CD4-positive, alpha-beta T cell treated with Interleukin-6 at 100 ng/mL for 8 hours (primary cell): ENCODE measurements at places on chromosomes 1 and 21.

DNA sequence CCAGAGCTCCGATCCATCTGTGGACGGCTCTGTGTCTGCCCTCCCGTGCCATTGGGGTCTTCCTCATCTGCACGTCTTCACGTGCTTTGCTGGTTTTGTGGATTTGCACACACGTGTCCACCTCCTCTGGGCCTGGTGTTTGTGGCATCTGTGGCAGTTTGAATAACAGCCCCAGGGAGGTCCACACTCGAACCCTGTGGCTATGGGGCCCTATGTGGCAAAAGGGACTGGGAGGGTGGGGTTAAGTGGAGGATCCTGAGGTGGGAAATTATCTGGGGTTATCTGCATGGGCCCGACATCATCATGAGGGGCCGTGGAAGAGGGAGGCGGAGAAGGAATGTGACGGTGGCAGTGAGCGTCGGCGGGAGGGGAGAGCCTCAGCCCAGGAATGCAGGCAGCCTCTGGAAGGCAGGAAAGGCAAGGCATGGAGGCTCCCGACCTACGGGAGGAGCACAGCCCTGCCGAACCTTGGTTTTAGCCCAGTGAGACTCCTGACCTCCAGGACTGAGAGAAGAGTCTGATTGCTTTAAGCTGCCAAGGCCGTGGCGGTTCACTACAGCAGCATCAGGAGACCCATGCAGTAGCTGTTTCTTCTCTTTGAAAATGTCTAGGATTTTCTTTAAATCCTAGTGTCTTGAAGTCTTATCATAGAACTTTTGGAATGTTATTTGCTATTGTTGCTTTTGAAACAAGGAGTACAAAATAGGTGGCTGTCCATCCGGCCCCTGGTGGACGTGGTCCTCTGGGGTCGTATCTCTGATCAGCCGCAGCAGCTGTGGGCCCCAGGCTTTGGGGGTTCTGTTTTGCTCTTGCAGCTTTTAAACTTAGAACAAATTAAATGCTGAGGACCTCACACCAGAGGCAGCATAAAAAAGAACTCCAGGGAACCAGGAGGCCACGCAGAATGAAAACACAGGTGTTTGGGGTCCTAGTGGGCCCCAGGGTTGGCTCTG lies 40.0 kb upstream of the LRRC3 start:
- DNase-seq: no peak

GRCh38 chr1:158830074-158830677 lies 975 bp upstream of the MNDA start:
- DNase-seq: no peak

GRCh38 chr1:54490361-54491248 lies 57.4 kb upstream of the ACOT11 start:
- no peak for DNase-seq

- DNase-seq: no peak
Observed at GRCh38 chr1:220189750-220190347, 82.4 kb downstream of the RAB3GAP2 start.

GRCh38 chr21:34807146-34807880 lies 138.5 kb downstream of the CLIC6 start:
- DNase-seq: peak; percentile 42

DNA sequence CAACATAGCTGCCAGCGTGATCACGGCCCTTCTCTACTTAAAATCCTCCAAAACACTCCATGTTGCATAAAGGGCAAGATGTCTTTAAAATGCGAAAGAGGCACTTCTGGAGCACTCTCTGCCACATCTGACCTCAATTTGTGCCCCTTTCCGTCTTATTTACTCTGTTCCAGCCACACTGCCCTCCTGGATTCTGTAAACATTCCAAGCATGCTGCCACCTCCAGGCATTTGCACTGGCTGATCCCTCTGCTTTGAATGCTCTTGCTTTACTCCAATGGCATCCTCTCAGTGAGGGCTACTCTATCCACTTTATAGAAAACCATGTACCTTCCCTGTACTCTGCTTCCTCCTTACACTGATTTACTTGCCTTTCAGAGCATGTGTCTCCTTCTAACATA lies 5.3 kb upstream of the RGS7 start:
- no peak for DNase-seq

DNA sequence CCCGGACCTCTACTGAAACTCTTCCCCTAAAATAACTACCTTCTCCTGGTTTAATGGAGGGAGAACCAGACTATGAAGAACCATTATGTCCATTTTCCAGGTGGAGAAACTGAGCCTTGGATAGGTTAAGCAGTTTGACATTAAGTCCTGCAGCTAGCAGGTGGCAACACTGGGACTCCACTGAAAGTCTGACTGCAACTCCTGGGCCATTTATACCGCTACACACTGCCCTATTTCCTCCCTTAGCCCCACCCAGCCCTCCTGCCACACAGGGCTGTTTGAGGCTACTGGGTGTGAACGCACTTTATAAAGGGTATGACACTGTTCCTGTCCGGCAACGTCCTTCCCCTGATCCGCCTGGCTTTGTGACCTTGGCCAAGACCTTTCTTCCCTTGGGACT lies 511 bp upstream of the INPP5B start:
- no peak for DNase-seq

GRCh38 chr1:35797380-35797779 lies 10.4 kb upstream of the AGO4 start:
- DNase-seq: no peak

DNA sequence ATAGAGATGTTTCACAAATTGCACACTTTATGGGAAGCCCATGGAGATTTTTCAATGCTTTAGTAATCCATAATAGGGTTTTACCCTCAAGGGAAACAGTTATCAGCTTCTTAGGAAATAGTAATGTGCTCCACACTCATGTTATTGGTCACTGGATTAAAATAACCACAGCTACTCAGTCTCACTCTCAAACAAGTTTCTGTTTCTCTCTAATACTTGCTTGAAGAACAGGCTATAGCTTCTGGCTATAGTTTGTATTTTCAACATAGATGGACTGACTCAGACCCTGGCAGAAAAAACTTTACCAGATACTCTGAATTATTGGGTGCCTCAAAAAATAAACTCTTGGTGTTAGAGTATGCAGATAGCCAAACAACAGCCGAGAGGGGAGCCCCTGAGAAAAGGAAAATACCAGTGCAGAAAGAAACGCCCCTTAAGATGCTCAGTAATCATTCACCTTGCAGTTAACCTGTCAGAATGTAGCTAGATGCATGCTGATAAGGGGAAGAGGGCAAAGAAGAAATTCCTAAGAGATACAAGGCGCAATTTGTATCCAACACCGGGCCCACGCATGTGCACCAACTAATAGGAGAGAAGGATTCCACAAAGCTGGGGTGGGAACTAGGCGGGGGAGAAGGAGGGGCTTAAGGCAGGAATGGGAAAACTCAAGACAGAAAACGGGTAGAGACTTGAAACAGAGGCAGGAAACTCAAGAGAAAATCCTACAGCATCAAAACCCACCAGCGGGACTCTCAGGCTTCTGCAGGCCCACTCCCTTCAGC lies 30.4 kb upstream of the PDE4B start:
- no peak for DNase-seq

- DNase-seq: no peak
Observed at GRCh38 chr1:20125100-20125499, 5.8 kb upstream of the PLA2G2D start.

- DNase-seq: no peak
Observed at GRCh38 chr1:1086911-1087341, 12.8 kb upstream of the RNF223 start.

DNA sequence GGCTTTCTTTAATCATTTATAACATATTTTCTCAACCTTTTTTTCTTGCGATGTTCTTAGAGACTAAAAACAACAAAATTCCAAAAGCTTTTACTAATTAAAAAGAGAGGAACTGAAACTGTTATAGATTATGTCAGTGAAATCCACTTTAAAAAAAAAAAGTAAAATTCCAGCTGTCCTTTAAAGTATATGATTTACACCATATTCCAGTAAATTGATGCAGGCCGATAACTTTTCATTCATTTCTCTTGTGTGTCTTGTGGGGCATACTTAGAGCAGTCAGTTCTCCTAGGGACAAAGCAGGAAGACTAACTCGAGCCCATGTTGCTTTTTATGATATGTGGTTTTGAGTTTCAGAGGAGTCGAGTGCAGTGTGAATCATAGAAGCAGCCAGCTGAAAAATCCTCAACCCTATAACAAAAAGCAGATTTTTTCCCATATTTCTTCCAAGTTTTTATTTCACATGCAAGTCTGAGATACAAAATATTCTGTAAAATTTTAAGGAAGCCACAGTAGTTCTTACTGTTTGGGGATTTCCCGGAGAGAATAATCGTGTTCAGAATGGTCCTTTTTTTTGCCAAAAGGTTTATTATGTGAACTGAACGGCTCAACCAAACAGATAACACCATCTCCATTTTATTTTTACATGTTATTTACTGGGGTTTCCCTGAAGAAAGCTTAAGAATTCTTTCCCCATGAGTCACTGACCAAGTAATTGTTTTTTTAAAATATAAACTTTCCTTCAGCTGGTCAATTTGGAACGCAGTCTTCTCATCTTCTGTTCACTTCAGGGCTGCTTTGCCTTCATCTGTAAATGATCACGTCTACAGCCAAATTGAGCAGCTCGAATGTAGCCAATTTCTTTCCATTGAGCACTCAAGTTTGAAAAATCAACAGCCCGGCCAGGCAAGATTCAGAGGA lies 77.0 kb upstream of the C1orf105 start:
- DNase-seq: no peak

DNA sequence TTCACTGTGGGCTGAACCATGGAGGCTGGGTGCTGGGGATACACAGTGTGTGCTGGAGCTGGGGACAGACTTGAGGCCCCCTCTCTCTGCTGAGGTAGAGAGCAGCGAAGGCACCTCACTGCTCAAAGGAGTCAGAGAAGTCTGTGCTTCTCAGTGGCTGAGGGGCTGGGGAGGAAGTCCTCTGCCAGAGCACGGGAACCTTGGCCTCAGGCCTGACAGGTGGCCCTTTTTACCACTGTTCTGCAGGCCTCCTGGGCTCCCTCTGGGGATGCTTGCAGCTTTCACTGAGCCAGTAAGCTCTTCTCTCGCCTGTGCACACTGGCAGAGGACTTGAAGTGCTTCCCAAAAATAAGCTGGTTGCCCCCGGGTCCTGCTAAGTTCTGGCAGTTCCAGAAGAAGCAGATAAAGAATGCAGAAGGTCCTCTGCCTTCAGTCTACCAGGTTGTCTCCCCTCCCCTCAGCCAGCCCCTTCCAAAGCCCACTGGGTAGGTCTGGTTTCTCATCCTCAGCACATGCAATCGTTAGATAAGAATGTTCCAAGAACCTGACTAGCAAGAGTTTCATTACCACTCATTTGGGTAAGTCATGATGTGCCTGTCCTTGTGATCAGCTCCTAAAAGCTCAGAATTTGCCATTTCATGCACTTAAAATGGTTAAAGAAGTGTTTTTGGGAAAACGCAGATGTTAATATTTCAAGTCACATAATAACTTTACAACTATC lies 53.9 kb downstream of the TENT5C start:
- DNase-seq: no peak

- DNase-seq: no peak
Observed at GRCh38 chr1:225816643-225817538, 7.0 kb downstream of the EPHX1 start.

- no peak for DNase-seq
Observed at GRCh38 chr1:160806109-160806665, 10.2 kb downstream of the LY9 start.

GRCh38 chr1:57091642-57092041 lies 125.8 kb upstream of the C8B start:
- DNase-seq: no peak

- no peak for DNase-seq
Observed at GRCh38 chr1:2587071-2587859, 688 bp downstream of the PRXL2B start.

DNA sequence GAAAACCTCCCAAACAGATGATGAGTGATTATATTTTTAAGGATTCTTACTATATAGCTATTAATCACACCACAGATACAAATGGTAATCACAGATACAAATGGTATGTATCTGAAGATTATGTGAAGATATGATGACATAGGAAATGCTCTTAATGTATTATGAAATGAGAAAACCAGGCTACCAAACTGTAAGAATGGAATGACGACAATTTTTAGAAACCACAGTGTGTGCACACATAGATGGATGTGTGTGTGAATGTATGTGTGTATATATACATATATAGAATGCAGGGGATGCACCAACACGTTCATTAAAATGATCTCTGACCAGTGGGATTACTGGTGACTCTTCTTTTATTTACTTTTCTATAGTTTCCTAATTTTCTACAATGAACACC lies 21.5 kb upstream of the ENAH start:
- DNase-seq: no peak

- no peak for DNase-seq
Observed at GRCh38 chr1:53498555-53499131, 39.4 kb downstream of the DMRTB1 start.

DNA sequence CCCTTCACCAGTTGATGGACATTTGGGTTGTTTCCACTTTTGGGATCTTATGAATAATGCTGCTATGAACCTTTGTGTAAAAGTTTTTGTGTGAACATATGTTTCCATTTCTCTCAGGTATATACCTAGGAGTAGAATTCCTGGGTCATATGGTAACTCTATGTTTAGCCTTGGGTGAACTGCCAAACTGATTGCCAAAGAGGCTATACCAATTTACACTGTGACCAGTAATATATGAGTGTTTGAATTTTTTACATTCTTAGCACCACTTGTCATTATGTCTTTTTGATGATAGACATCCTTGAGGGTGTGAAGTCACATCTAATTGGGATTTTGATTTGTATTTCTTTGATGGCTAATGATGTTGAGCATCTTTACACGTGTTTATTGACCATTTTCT lies 290.1 kb downstream of the DUSP10 start:
- no peak for DNase-seq

- DNase-seq: no peak
Observed at GRCh38 chr1:59204001-59204400, 92.9 kb upstream of the FGGY start.

- no peak for DNase-seq
Observed at GRCh38 chr1:208369658-208370057, 125.5 kb upstream of the PLXNA2 start.

- DNase-seq: no peak
Observed at GRCh38 chr1:169259816-169260215, 107.8 kb downstream of the NME7 start.

DNA sequence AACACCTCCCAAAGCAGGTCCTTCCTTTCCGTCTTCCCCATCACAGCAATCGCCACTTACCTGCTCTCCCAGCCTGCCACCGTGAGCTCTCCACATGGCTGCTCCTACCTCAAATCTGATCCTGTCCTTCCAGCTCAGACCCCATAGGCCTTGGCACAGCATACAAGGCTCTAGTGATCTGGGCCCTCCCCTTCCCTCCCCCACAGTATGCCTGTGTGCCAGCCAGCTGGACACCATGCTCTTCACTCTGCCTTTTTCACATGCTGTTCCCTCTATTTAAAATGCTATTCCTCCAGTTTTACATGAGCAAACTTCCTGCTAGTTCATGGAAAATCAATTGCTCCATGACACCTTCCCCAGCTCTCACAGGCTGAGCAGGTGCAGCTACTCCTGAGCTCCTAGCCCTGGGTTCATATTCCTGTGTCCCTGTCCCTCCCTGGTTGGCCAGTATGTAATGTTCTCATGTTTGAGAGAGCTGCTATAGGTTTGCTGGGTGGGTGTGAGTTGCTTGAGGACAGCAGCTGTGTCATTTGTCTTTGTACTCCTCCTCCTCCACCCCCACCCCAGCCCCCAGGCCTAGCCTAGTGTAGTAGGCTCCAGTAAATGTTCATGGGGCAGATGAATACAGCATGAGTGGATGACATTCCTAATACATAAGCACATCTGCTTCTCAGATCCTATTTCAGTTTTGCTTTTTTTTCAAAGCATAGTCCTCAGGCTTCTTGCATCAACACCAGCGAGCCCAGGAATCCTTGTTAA lies 6.3 kb upstream of the TNNT2 start:
- DNase-seq: no peak
